Stimulated activated CD8-positive, alpha-beta memory T cell treated with anti-CD3 and anti-CD28 coated beads, Interleukin-7, amount 100 ng/mL, for 1 hour (primary cell): ENCODE measurements at places on chromosomes 16 and 17.

GRCh38 chr17:71117466-71117865 lies 948.1 kb downstream of the KCNJ2 start:
- no peak for DNase-seq

DNA sequence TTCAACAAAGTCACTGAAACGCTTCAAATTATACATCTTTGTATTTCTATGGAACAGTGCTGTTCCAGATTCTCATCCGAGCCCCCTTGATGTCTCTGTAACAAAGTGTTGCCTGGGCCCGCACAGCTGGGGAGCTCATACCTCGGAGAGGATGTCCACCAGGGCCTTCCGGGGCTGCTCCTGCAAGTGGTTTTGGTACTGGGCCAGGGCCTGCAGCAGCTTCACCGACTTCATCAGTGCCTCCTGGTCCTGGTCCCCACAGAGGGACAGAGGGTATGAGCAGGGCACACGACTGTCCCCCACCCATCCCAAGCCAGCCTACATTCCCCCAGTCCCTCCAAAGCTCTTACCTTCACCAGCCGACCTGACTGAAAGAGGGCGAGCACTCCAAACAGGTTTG lies 1.5 kb downstream of the MYBBP1A start:
- no peak for DNase-seq

GRCh38 chr17:10192972-10193371 lies 5.4 kb downstream of the GAS7 start:
- DNase-seq: no peak

DNA sequence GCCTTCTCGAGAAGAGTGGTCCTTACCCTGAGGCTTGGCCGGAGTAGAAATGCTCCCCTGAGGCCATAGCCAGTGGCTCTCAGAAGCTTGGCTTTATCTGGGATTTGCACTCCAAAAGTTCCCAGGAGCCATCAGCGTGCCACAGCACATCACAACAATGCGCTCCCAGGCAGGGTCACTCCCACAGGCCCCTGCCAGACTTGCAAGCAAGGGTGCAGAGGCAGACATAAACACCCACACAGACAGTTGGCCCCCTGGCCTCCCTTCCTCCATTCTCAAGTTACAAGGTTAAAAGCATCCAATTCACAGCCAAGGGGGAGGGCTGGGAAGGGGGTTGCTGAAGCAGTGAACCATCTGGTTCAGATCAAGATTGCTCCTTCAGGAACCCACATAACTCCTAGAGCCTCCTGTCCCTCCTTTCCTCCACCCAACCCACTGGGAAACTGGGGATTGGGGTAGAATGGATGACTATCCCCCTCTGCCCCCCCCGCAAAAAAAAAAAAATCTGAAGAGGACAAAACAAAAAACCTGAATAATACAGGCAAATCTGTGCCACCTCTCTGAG lies 1.8 kb downstream of the ST3GAL2 start:
- no peak for DNase-seq

DNA sequence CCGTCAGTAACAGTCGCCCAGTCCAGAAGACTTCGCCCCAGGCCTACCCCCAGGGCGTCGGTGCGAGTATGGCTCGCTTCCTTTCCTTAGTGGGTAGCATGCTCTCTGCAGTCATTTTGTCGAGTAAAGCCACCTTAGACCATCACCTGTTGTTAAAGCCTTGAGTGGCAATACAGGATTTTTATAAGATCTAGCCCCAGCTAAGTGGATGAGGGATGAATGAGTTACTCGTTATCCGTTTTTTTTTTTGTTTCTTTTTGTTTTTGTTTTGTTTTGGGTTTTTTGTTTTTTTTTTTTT lies 322 bp upstream of the KLHL11 start:
- DNase-seq: no peak

GRCh38 chr17:67456889-67457288 lies 79.8 kb downstream of the PITPNC1 start:
- no peak for DNase-seq

DNA sequence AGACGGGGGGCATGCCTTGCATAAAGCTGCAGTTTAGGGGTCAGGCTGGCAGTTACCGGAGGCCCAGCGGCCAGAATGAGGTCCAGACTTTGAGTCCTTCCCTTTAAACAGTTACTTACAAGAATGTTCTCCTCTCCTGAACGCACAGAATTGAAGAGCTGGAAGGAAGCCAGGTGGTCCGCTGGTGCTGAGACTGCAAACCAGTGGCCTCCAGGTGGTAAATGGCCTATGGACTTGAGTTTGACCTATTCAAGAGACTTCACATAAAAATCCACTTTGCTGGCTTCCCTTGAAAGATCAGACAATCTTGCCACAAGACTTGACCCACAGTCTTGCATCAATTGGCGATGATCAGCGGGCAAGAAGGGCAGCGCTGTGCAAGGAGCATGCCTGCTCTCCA lies 14.7 kb upstream of the SEZ6 start:
- DNase-seq: no peak

- DNase-seq: no peak
Measured at GRCh38 chr17:27572665-27573064, 58.3 kb upstream of the LGALS9 start.

- no peak for DNase-seq
Measured at GRCh38 chr17:77498791-77499698, 358.3 kb downstream of the SEC14L1 start.

GRCh38 chr16:414395-415169 lies 10.9 kb upstream of the RAB11FIP3 start:
- no peak for DNase-seq

DNA sequence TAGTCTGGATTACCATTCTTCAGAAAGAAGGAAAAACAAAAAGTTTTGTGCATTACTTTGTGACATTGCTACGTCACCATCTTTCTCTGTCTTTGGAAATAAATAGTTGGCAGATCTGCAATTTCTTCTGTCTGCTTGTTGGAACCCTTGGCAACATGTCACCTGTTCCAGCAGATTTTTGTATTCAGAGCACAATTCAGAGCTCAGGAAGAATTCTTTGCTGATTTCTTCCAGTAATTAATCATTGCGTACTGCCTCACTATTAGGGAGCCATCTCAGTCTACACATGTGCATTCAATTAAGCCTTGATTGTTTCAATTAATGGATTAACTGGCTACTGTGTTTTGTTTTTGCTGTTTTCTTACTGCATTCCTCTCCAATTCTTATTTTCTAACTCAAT lies 467.2 kb downstream of the CDH8 start:
- no peak for DNase-seq
